Aorta (tissue), 5 donors: ENCODE measurements at places on chromosomes 3 and 15.

DNA sequence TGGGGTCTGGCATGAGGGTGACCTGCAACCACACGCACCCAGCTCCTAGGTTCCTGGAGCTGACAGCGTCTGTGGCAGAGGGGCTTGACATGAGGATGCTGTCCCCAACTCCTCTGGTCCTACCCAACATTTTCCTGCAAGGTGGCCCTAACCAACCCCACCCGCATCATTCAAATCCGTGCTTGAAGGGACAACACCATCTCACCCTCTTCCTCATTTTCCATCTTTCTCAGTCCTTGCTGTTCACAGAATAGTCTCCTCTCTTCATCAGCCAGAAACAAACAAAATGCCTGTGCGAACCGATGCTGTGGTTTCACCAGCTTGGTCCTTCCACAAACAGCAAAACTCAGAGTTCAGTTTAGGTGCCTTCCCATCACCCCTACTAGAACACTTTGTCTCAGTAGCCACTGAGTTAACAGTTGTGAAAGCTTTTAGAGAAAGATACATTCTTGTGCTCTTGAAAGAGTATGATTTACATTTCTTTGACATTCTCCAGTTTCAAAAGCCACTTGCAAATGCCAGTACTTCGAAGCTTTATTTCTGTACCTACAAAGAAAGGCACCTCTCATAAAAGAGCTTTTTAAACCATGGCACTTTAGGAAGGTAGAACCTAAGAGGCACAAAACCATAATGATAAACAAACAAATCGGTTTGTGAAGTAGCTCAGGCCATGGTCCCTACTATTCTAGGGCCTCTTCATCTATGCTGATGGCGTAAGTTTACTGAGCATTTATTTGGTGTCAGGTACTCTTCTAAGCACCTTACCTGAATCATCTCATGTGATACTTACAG is 360.1 kb downstream of the SHQ1 start:
- H3K27me3 ChIP-seq = no peaks in the 10 kb centered on the region
- no peaks in the 10 kb centered on the region for H3K36me3 ChIP-seq
- H3K4me3 ChIP-seq = no peak overlapping the region
- peaks cover 4% of the 10 kb centered on the region for H3K4me1 ChIP-seq
- DNase-seq = no peak
- H3K27ac ChIP-seq = no peak overlapping the region

- no peak overlapping the region for H3K4me3 ChIP-seq
- H3K27me3 ChIP-seq = no peaks in the 10 kb centered on the region
- H3K27ac ChIP-seq = no peak overlapping the region
- no peak for DNase-seq
- H3K36me3 ChIP-seq = no peaks in the 10 kb centered on the region
Observed at GRCh38 chr15:67776600-67776999, 48.7 kb upstream of the SKOR1 start.

- H3K4me1 ChIP-seq = no peaks in the 10 kb centered on the region
- no peak for DNase-seq
- no peak overlapping the region for H3K4me3 ChIP-seq
- H3K36me3 ChIP-seq = no peaks in the 10 kb centered on the region
- H3K27ac ChIP-seq = no peak overlapping the region
Observed at GRCh38 chr3:69692761-69693160, 46.5 kb upstream of the MITF start.

DNA sequence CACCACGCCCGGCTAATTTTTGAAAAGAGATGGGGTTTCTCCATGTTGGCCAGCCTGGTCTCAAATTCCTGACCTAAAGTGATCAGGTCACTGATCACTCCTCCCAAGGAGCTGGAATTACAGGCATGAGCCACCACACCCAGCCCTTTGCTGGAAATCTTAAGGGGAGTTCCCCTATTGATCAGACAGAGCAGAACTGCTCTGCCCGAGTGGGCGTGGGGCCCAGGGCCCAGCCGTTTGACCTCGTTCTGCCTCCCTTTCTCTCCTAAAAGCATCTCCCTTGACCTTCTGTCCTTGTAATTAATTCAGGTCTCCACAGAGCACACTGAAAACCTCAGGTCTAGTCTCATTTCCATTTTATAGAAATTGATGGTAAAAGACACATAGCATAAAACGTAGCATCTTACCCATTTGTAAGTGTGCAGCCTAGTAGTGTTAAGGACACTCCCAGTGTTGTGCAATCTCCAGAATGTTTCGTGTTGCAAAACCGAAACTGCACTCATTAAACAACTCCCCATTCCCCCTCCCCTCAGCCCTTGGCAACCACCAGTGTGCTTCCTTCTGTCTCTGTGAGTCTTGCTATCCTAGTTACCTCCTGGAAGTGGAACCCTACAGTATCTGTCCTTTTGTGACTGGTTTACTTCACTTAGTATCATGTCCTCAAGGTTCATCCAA is 89.3 kb downstream of the SLCO3A1 start:
- peak overlapping the region; percentile 28 for H3K27ac ChIP-seq
- peaks cover 7% of the 10 kb centered on the region for H3K4me1 ChIP-seq
- H3K4me3 ChIP-seq = no peak overlapping the region
- H3K36me3 ChIP-seq = no peaks in the 10 kb centered on the region
